ENCODE measurements at places on chromosomes 12 and 14.

GRCh38 chr14:49598485-49599300 is at the start of gene LRR1:
Gene LRR1 (plus strand): TSS chr14:49598940. CDS start chr14:49599021, 81 bp downstream.
- peak; percentile 65 for DNase-seq

GRCh38 chr12:115227137-115227615 is 543.2 kb upstream of the TBX3 start:
- no peak for DNase-seq

DNA sequence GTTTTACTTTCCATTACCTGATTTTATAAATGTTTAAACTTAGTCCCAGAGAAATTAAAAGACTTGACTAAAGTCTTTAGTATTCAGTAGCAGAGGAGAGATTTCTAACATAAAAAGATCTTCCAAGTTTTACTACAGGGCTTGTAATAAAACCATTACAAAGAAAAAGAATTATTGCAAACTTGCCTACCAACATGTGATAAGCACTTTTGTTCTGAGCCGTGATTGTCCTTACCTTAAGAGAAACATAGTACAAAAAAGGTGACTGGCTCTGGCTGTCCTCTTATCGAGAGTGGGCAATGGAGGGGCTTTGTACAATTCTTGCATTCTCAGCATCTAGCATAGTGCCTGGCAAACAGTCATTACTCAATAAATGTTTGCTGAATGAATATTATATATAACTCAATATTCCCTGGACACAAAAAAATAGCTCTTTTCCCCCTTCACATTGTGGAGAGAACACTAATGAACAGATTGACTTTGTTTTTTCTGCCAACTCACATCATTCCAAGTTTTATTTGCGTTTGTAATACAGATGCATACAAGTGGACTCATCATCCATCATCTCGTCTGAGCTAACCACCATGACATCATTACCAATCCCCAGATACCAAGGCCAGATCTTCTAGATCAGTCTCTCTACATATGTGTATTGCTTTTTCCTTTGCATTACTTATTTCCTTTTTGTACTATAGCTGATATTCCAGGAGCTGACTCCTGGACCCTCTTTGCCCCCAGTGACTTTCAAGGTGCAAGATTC is 192.8 kb upstream of the EEA1 start:
- no peak for DNase-seq

- DNase-seq = no peak
Measured at GRCh38 chr14:73723797-73724661, 9.8 kb upstream of the PNMA1 start.

- peak; percentile 81 for DNase-seq
Measured at GRCh38 chr12:104303538-104304151, at the start of gene EID3. Gene EID3 (plus strand): TSS chr12:104303739. CDS start chr12:104303935, 196 bp downstream.

- DNase-seq = peak; percentile 11
Measured at GRCh38 chr14:55580470-55581341, 699 bp downstream of the KTN1 start.

- DNase-seq = no peak
Measured at GRCh38 chr12:124379938-124380754, 85.3 kb downstream of the RFLNA start.

DNA sequence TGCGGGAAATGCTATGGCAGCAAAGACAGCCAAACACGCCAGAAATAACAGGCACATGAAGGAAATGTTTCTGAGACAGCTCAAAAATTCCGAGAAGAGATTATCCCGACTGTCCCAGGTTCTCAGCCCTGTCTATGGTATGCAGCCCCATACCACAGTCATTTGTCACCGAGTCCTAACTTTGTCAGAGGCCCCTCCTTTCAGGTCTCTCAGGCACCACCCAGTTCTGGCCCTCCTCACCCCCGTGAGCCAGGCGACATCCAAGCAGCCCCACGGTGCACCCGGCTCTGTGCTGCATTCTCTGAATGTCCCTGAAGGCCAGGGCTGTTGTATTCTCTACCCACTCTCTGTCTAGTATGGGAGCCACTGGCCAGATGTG is 24.0 kb downstream of the SSH1 start:
- no peak for DNase-seq

GRCh38 chr12:109778684-109779083 is 54.5 kb downstream of the TRPV4 start:
- DNase-seq = no peak

DNA sequence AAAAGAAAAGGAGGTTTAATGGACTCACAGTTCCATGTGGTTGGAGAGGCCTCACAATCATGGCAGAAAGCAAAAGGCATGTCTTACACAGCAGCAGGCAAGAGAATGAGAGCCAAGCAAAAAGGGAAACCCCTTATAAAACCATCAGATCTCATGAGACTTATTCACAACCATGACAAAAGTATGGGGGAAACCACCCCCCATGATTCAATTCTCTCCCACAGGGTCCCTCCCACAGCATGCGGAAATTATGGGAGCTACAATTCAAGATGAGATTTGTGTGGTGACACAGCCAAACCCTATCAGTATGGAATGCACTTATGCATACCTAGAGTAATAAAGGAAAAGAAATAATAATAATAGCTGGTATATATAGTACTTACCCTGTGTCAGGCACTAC is 4.5 kb upstream of the GLIPR1 start:
- no peak for DNase-seq

- DNase-seq = no peak
Measured at GRCh38 chr12:12191008-12191407, 75.8 kb downstream of the LRP6 start.

DNA sequence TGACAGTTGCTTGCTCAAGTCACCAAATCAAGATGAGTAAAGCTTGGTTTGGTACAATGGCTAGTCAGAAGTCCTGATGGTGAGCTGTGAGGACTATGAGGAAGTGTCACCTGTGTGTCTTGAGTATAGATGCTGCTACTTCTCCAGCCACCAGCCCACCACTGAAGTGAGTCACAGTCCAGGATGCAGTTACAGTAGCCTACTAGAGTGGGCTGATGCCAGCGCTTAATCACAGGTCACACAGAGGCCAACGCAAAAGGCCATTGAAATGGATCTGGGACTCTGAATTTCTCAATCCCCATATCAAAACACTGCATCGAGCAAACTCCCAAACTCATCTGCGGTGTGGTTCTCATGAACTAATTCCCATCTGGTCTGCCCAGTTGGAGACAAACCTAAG is 223.1 kb downstream of the ANO6 start:
- DNase-seq = no peak

- no peak for DNase-seq
Measured at GRCh38 chr12:32024884-32025592, 65.8 kb downstream of the RESF1 start.

Data from stimulated activated CD8-positive, alpha-beta memory T cell treated with anti-CD3 and anti-CD28 coated beads, Interleukin-7, amount 100 ng/mL, for 1 hour (primary cell).